ENCODE measurements at places on chromosomes 4 and X.

DNA sequence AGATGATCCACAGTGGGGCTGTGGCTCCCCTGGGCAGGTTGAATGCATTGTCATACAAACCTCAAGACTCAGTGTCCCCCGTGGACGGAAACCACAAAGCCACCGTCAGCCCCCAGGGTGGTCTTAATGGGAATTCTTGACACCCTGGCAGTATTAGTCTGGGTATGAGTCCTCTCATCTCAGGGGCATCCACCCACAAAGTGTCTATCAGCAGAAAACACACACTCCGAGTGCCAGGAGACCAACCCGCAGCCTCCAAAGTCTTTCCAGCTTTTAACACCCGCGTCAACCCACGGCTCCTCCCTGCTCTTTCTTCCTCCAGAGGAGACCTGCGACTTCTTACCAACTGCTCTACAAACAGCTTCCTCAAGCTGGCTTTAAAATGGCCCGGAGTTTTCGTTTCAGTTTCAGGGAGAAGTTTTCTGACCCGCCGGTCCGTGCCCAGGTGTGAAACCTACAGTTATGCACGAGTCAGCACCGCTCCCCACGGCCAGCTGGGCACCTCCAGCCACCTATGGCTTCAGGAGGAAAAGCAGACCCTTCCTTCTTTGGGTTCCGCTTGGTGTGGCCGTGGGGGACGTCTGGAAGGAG is 14.4 kb upstream of the ASMTL start:
- no peak for DNase-seq

- DNase-seq = no peak
These were observed 485.1 kb downstream of the TRIML1 start for GRCh38 chr4:188624370-188624769.

- no peak for DNase-seq
These were observed 175.9 kb downstream of the SLC39A8 start for GRCh38 chr4:102169345-102169744.

- no peak for DNase-seq
These were observed 40.9 kb upstream of the NYX start for GRCh38 chrX:41406201-41406600.

- DNase-seq = no peak
These were observed 61.6 kb downstream of the CHST7 start for GRCh38 chrX:46635186-46635585.

- no peak for DNase-seq
These were observed 276.0 kb upstream of the TET2 start for GRCh38 chr4:104870495-104871233.

DNA sequence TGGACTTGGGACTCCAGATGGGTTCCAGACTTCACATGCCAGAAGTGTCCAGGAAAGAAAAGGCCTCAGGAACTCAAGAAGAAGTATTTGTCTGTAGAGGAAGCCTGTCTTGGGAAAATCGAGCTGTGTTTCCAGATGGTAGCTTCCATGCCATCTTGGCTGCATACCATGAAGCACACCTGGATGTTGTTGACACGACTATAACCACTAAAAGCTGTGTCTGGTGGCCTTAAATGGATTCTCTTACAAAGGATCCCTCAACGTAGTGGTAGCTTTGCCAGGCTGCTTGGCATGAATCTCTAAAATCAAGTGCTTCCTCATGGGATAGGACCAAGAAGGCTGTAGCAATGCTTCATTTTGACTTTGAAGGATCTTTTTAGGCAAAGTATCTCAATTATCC is 313.4 kb upstream of the BOD1L1 start:
- DNase-seq = no peak

- no peak for DNase-seq
These were observed 54.6 kb upstream of the CLDN34 start for GRCh38 chrX:9912351-9913145.

DNA sequence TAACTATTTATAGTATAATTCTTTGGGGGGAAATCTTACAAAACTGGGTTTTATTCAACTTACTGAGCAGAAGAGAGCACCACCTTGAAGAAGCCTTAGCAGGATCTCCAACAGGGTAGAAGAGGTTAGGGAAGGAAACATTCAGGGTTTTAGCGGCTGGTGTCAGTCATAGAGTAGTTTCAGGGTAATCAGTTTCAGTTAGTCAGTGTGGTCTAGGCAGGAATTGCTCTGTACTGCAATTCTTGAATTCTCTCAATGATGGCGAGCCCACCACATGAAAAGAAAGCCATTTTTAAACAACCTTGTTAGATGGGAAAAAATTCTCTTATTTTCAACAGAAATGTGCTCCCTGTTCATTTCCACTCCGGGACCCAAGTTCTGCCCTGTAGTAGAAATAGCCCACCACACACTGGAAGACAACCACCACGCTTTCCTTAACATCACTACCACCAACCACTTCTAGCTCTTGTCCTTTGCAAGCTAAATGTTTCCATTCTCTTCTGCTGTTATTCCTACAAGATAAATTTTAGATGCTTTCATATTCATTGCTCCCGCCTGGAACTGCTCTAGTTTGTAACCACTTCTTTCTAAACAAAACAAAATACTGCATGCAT is 25.9 kb downstream of the COL25A1 start:
- DNase-seq = no peak

DNA sequence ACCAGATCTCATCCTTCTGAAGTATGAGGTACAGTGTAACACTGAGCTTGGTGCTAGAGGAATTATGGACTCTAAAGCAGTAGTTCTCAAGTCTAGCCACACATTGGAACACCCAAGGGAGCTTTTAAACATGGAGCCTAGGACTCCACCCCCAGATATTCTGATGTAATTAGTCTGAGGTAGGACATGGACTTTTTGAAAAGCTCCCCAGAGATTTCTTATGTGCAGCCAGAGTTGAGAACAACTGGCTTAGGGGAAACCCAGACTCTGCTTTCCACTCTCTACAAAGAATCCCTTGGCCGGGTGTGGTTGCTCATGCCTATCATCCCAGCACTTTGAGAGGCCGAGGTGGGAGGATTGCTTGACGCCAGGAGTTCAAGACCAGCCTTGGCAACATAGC is 11.6 kb upstream of the GDPD2 start:
- no peak for DNase-seq

DNA sequence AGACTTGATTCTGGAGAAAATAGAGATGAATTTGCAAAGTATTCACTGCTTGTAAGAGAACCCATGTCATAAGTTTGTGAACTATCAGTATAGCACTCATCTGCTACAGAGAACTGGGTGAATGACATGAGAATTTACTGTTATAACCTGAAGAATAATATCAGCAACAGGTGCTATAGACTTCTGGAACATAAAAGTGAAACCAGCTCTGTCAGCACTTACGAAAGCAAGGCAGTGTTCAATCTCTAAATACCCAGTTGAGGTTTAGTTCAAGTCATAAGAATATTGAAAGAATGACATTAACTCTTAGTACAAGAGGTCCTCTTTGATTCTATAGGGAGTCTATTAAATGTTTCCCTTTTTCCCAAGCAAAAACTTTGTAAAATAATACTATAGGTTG is 232.9 kb upstream of the ANKRD50 start:
- DNase-seq = no peak

- DNase-seq = no peak
These were observed 12.9 kb upstream of the WDR1 start for GRCh38 chr4:10129196-10130177.

- no peak for DNase-seq
These were observed 70.1 kb downstream of the NAA11 start for GRCh38 chr4:79255793-79256192.

- no peak for DNase-seq
These were observed 115.9 kb downstream of the CPZ start for GRCh38 chr4:8708401-8709021.

DNA sequence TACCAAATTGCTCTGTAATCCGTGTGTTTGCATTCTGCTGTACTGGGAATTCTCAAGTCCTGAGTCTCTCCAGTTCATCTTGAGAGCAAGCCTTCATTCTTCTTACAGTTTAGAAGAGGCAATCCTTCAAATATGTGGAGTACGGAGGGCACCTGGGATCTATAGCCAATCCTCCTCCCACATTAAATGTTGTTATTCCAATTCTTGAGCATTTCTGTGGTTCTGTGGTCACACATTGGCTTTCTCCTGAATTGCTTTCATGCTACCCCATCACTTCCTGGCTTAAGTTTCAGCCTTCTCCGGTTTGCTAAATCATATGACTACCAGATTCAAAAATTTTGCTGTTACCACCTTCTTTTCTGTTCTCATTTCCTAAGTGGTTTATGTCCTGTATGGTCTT is 611.1 kb downstream of the PCDH19 start:
- DNase-seq = no peak

DNA sequence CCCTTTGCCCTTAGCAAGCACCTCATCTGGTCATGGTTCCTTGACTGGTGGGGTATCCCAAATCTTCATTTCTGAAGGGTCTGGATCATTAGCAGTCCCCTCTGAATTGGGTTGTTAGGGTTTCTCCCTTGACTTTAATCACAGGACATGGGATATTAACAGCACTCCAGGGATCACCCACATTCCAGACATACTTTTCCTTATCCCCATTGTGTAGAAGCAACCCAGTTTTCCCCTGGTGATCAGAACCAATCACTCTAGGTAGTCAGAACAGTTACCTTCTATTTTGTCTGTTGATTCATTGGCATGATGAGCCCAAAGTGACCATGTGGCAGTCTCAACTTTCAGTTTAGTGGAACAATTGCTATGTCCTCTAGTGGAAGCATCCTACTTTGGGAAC is 29.1 kb upstream of the GRSF1 start:
- no peak for DNase-seq

GRCh38 chrX:45508454-45508853 is 307.8 kb upstream of the DIPK2B start:
- DNase-seq = no peak

GRCh38 chrX:133417364-133417763 is 2.1 kb upstream of the GPC4 start:
- no peak for DNase-seq

- no peak for DNase-seq
These were observed 70.1 kb upstream of the PCDH18 start for GRCh38 chr4:137602436-137602835.

GRCh38 chrX:102129473-102129872 is 4.0 kb downstream of the TCEAL2 start:
- no peak for DNase-seq

GRCh38 chr4:133081246-133081645 is 67.8 kb upstream of the PCDH10 start:
- no peak for DNase-seq

DNA sequence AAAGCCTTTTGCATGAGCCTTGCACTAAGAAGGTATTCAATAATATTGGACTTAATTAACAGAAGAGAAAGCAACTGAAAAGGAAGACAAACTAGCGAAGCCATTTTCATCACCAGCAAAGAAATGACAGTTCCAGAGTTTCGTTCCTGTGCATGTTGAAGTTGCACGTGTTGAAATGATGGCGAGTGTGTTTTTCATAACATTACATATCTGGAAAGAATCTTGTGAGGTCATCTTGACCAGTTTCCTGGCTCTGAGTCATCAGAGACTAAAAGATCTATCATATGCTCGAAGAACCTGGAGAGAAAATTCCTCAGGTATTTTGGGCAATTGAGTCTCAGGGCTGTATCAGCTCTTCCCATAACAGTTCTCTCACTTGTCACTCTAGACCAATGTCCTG is 106.2 kb upstream of the MAML3 start:
- DNase-seq = peak; percentile 46

DNA sequence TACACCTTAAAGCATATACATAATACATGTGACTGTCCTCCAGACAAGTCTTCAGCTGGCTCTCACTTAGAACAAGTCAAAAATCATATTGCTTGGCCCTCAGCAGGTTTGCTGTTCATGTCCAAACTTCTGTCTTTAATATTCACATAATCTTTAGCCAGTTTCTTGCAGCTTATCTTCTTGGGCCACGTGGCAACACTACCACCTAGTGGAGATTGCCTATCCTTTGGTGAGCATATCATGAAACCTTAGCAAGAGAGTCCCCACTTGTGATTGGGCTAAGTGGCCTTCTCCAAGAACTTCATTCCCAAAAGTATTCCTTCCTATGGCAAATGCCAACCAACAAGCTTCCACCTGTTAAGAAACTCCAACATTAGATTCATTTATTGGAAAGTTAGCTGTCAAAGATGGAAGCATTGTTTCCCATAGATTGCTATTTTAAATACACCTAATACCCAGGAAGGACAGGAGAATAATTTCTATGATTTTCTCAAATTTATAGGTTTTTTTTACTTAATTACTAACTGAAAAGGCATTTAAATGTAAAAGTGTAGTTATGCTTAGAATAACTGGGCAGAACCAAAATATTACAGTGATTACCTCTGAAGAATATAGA is 231.9 kb upstream of the INTU start:
- DNase-seq = peak; percentile 82

DNA sequence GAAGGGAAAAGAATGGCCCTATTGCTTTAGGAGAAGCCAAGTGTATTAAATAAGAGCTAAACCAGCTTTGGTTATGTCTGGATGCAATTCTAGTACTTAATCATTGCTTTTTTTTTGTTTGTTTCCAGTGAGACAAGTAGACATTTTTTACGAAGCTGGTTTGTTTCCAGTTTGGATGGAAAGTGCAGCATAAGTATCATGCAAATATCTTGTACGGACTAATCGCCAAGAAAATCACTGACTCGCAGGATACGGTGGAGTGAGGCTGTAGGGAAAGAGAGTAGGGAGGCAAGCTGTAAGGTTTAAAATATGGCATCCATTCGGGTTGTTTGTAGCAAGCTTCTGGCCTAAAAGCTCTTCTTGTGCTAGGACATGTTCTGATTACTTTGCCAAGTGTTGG is 64.8 kb downstream of the HPGD start:
- no peak for DNase-seq

- DNase-seq = no peak
These were observed 4.1 kb downstream of the S100G start for GRCh38 chrX:16654093-16654492.

DNA sequence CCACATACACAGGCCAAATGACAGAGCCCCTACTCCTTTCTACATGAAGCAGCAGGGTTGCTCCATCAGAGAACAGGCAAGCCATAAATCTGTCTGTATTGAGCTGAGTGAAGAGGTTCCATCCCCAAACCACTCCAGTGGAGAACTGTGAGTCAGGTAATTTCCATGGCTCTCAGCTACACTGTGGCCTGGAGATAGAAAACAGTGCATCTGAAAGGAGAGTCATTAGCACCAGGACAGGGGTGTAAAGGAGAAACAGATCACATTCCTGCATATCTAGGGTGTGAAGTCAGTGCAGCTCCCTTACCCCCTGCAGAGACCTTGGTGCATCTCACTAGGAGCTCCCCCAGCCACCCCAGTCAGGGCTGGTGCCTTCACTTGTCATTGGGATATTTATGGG is 314.7 kb downstream of the CHIC1 start:
- no peak for DNase-seq

- DNase-seq = no peak
These were observed 207.3 kb downstream of the HS6ST2 start for GRCh38 chrX:132751063-132751690.

DNA sequence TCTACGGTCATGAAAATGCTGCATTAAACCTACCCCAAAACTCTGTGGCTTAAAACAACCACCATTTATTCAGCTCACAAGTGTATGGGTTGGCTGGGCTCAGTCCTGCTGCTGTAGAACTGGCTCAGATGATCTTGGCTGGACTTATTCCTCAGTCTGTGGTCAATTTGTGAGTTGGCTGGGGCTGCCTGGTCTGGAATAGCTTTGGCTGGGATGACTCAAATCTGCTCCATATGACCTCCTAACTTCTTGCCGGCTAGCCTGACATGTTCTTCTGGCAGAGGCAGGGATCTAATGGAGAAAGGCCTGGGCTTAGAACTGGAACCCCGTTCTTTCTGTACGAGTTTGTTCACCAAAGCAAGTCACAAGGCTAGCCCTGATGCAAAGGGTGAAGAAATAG is 71.7 kb downstream of the CFAP299 start:
- peak; percentile 78 for DNase-seq
